Activated CD8-positive, alpha-beta memory T cell treated with anti-CD3 and anti-CD28 coated beads for 1 hour (primary cell): ENCODE measurements at places on chromosomes 2 and 18.
A peak's percentile ranks its signal among the peaks of the same experiment; 100 is the strongest.

GRCh38 chr18:12428923-12429322, 21.2 kb downstream of the PRELID3A start:
- DNase-seq, result no peak

GRCh38 chr18:33152376-33152775, 288.1 kb downstream of the CCDC178 start:
- no peak for DNase-seq

GRCh38 chr2:31294196-31294595, 60.2 kb downstream of the EHD3 start:
- no peak for DNase-seq

DNA sequence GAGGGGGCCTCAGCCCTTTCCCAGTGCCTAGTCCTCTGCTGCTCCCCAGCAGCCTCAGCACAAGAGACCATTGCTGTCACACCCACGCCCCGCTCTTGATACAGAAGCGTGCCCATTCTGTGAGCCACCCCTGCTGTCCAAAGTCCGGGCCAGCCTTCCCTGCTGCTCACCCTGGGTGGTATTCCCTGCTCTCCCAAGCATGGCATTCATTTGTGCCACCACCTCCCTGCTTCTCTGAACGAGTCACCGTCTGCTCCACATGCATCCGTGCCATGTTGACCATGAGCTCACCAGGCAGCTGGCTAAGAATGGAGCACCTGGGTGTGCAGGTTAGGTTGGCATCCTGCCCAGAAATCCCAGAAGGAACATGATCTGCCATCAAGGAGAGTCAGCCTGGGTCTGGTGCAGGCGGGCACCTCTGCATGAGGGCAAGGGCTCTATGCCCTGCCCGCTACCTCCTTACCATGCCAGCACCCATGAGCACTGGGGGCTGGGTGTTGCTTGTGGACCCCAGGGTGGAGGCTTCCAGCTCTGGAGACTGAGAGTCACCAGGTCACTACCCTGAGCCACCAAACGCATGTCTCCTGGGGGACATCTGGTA, 63.0 kb downstream of the TWIST2 start:
- DNase-seq, result no peak

- no peak for DNase-seq
Observed at GRCh38 chr2:19675856-19676460, 225.8 kb downstream of the TTC32 start.

DNA sequence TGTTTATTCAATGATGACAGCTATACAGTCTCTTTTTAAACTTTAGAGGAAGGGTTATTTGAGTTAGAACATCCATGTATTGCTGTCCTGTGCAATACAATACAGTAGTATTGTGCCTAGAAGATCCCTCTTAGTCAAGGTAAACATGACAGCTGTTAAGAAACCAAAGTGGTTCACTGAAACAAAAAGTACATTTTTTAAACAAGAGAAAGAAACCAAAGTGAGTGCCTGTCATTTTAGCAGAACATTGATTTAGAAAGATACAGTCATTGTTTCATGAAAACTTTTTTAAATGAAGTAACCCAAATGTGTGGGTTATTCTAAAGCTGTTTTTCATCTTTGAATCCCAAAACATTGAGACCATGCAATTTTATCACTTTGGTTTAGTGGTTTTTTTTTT, 15.5 kb downstream of the ITPRID2 start:
- DNase-seq, result no peak

DNA sequence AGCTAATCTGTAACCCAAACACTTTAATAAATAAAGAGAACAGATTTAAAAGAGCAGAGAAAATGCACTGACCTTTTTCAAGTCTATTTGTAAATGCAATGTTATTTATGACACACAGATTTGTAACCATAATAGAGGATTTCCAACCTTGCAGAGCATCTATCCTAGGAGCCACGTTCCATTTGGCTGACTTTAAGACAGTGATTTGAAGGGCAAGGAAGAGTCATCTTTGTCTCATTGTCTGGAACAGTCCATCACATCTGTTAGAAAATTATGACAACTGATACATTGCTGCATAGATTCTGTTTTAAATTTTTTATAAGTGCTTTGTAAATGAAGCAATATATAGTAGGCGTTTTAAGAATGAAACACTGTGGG, 90.8 kb upstream of the L3MBTL4 start:
- no peak for DNase-seq

DNA sequence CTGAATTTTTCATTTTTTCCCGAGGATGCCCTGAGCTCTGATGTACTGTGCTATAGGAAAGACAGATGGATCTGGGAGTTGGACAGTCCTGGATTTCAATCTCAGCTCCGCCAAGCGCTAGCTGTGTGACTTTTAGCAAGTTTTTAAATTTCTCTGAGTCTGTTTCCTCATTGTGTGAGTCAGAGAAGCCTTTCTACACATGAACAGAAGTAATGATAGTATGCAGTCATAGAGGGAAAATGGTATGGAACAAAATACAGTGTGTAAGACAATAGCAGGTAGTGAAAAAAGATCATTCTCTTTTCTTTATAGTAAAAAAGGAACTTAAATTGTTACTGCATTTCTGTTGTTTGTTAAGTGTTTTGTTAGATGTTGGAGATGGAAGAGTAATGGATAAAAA, 52.4 kb upstream of the PPM1B start:
- DNase-seq, result no peak

DNA sequence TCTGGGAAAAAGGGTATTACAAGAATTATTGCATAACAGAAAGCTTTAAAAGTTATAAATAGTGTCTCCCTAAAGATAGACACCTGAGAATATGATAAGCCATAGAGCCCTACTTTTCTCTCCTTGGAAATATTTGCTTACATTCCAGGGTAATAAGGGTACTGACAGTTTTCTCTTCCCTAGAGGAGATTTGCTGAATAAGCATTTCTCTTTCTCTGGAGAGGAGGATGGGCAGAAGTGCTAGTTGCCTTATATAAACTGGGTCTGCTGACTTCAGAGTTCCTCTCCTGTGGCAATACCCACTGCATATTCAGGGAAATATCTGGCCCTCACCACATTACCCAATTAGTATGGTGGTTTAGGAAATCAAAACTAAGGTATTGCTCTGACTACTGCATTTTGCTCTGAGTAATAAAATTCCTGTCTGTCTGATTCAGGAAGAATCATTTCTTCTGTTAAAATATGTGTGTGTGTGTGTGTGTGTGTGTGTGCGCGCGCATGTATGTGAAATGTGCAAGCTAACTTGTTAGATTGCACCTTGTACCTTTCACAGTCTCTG, 1391.3 kb downstream of the DSC3 start:
- DNase-seq, result no peak

GRCh38 chr2:232146294-232146693, 184.8 kb downstream of the DIS3L2 start:
- no peak for DNase-seq

GRCh38 chr2:25123682-25124081, 44.7 kb downstream of the POMC start:
- DNase-seq, result no peak

- no peak for DNase-seq
Observed at GRCh38 chr2:104853534-104854497, at the start of gene POU3F3. POU3F3 (plus strand) TSS chr2:104854115; CDS start chr2:104855511, 1,396 bp downstream.

DNA sequence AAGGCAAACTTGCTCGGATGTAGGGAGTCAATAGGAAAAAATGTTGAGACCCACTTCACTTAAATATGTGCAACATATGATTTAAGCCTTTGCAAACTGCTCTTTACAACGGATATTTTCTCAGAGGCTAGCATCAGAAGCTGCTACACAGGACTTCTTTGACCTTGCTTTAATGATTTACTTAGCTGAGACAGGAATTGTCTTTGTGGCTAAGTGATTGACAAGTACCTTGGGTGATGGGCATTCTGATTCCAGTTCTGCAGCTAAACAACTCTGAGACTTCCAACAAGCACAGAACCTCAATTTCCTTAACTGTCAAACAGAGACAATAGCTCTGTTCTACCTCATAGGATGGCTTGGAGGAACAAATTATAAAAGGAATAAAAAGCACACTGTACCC, 150.2 kb downstream of the NCKAP5 start:
- no peak for DNase-seq

- no peak for DNase-seq
Observed at GRCh38 chr18:9661564-9661963, 46.5 kb upstream of the RAB31 start.

GRCh38 chr2:46909771-46910419, 5.7 kb downstream of the MCFD2 start:
- no peak for DNase-seq

- peak; percentile 13 for DNase-seq
Observed at GRCh38 chr18:11995445-11996189, 14.3 kb downstream of the IMPA2 start.

DNA sequence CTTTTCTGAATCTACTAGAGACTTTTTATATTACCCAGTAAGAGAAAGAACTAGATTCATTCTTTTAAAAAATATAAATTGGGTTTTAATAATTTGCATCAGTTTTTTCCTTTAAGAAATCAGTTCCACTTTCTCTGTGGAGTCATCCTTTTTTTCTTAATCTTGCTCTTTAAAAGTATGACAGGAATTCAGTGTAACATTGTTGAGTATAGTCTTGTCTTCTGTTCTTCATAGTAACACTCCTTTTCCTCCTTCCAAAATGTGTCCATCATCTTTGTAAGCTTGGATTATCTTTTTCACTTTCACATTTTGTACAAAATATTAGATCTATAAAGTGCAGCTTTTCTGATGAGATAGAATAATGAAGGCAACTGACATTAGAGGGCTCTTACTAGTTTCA, 135.4 kb downstream of the HAUS1 start:
- DNase-seq, result no peak

DNA sequence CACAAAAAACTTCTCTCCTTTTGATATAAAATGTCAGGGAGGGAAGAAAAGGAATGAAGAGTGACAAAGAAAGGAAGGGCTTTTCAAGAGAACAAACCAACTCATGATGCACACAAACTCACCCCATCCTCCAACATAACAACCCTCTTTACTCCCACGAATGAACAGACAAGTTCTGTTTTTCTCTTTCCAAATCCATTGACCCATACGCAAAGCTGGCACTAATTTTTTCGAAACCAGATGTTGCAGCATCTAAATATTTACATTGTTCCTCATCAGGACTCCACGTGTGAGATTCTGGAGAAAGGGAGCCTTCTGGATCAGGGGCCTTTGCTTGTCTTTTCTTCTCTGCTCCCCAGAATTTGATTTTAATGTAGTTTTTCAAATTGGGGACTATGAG, 143.3 kb upstream of the BCL2L11 start:
- DNase-seq, result no peak

DNA sequence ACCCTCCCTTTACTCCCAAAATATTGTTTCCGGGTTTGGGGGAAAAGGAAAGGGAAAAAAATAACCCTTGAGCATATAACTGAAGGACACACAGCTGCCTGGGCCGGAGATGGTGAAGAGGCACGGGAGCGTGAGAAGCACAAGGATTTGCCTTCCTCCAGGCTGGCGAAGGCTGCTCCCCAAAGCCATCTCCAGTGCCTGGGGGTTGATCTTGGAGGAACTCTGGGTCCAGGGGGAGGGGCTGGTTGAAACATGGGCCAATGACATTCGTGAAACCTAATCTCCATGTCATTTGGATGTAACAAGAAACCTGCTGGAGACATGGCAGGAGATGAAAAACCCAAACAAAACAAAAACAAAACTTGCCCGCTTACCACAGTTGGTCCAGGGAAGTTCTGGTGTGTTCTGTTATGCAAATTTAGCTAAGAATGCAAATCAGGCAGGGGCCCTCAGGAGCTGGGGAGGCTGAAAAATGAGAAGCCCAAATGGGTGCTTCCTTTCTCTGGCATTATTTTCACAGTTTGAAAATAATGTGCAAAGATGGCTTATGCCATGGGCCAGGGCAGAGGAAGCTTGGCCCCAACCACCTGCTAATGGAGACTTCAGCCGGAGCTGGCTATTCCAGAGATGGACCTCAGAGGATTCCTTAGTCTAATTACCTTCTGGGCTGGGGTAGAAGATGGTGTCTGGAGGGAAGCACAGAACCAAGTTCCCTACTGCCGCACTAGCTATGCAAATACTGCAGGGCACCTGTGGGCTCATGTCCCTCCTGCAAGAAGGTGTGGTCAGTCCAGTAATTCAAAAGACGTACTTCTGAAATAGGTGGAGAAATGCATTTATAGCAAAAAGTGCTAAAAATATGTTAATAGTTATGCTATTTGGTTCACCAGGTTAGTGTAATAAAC, 180.9 kb downstream of the BCL2 start:
- DNase-seq, result no peak

DNA sequence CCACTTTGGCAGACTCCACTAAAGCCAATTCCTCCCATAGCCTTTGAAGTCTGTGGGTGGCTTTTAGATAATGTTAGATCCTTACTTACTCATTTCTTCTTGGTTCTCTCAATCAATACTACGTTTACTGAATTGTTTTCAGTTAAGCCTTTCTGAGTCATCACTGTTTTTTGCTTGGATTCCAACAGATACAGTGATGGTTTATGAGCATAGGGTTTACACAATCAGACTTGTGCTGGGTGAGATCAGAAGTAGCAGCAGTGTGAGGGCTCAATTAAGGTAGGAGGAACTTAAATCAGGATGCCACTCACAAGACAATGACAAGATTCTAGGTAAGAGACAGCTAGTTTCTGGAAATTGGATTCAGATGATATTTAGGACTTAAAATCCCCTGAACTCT, 297.7 kb upstream of the DOK6 start:
- DNase-seq, result no peak

DNA sequence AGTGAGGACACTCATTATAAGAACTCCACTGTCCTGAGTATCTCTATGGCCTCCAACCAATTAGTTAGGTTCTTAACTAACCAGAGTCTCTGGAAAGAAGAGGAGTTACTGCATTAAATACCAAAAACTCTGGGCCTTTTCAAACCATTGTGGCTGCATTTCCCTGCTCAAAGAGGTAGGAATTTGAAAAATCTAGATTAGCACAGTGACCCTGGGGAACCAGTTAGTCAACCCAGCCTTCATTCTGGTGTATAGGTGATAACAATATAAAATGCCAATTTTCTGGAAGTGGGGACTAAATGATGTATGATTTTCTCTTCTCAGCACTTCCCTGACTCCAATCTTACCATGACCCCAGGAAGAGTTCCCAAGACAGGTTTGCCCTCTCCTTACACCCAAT, 287.8 kb upstream of the SETBP1 start:
- DNase-seq, result no peak

- DNase-seq, result no peak
Observed at GRCh38 chr2:1286929-1287328, 126.3 kb upstream of the TPO start.

GRCh38 chr18:79410731-79411613, 15.2 kb downstream of the NFATC1 start:
- DNase-seq, result no peak

DNA sequence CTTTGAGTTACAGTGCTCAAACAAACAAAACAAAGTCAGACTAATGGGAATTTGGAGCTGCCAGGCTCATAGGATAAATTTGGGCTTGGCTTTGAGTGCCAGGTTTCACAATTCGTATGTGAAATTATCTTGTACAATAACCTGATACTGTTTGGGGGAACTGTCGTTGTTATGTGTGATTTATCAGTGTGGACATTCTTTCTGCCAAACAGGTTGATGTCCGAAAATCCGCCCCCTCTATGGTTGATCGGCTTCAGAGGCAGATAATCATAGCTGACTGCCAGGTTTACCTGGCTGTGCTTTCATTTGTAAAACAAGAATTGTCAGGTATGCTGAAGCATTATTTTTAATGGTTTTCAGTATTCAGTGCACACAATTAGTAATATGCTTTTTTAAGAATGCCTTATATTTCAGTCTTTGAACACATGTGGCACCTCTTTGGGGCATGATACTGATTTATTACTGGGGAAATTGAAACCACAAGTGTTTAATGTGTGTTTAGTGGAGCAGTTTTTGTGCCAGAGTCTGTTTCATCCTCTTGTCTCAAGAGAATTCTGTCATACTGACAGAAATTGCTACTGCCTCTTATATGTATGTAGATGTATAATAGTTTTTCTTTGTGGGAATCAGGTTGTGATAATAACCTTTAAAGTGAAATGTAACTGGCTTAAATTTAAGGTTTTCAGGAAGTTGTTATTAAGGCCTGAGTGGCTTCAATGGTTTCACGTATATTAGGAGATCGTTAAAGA, 54.6 kb downstream of the TTC39C start:
- no peak for DNase-seq
